ENCODE measurements at places on chromosomes 2 and 18.

- no peak for DNase-seq
These were observed 104.5 kb downstream of the CDCA7 start for GRCh38 chr2:173458991-173459780.

- no peak for DNase-seq
These were observed 90.7 kb downstream of the STK39 start for GRCh38 chr2:168156661-168157060.

- DNase-seq, result no peak
These were observed 5.2 kb upstream of the DLX2 start for GRCh38 chr2:172107690-172108586.

DNA sequence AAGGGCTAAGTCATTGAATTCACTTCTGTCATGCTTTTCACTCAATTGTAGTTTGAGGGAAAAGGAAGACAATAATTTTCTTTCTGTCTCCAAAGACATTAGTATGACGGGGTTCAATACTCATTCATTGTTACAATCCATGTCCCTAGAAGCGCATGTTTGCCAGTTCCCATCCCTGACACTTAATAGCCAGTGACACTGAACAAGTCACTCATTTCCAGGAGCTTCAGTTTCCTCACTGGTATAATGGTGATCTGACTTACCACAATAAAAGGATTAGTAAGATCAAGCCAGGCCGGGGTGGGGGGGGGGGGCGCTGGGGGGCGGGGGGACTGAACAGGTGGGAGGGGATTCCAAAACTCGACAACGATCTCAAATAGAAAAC lies 144.8 kb upstream of the MAP3K20 start:
- no peak for DNase-seq

- no peak for DNase-seq
These were observed 59.1 kb upstream of the PGAP1 start for GRCh38 chr2:196985511-196986183.

DNA sequence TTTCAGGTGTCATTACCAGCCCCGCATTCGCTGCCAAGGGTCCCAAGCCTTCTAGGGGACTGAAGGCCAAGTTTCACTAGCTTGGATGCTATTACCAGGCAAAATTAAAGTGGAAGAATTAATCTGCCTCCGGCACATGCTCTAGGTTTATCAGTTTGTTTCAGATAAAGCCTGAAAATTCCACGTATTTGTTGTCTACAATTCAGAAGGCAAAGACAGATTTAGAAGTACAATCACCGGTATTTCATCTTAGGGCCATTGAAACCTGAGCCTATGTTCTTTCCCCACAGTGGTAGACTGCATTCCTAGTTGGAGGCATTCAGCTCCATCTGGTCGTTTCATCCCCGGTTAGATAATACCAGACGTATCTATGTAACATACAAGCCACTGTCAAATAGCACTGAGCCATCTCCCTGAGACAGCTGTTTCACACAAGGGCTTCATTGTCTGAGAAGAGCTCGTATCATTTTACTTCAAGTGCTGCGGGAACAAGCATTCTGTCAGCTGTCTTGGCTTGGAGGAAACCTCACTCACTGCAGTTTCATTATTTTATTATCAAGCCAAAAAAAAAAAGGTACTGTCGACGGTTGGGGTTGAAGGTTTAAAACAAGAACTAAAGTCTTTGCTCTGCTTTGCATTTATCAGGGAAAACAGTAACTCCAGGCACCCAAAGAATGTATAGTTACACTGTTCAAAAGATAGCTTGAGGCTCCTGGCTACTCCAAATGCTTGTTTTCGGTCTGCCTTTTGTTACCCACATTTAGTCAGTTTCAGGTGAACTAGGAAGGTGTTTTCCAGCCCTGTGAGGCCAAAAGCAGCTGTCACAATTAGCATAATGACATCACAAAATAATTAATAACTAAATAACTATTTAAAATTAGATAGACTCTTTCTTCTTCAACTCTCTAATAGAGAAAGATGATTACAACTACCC lies 76.7 kb downstream of the TGIF1 start:
- no peak for DNase-seq

DNA sequence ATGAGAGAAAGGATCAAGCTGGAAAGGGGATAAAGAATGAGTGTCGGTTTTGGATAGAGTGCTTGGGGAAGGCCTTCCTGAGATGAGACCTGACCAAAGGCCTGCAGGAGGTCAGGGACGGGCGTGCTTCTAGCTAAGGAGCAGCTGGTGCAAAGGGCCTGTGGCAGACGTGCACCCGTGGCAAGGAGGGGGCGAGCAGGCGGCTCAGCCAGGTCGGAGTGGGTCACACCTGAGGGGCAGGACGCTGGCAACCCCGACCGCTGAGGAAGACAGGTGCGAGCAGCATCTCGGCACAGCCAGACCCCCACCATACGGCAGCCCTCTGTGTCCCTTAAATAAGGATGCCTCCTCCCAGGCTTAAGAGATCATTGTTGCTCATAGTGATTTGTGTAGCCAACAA lies 48.1 kb downstream of the ODC1 start:
- no peak for DNase-seq

DNA sequence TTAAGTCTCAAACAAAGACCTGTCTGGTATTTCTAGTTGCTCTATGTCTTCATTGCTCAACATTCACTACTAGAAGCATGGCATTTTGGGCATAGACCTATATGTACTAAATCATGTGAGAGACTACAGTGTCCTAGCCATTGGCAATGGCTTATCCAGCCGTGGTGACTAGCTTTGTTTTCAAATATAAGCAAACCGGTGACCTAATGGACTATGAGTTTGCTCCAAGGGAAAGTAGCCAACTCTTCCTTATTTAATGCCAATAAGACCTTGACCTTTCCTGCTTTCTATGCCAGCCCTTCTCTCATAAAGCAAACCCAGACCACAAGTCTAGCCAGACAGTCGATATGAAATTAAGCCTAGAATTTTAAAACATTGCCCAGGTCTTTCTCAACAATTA lies 113.7 kb upstream of the CREB1 start:
- DNase-seq, result no peak

- DNase-seq, result no peak
These were observed 40.2 kb upstream of the EGR4 start for GRCh38 chr2:73333564-73333963.

GRCh38 chr2:143505542-143505941 lies 376.3 kb downstream of the ARHGAP15 start:
- DNase-seq, result no peak

- DNase-seq, result no peak
These were observed 48.3 kb upstream of the MYL1 start for GRCh38 chr2:210363261-210363660.

DNA sequence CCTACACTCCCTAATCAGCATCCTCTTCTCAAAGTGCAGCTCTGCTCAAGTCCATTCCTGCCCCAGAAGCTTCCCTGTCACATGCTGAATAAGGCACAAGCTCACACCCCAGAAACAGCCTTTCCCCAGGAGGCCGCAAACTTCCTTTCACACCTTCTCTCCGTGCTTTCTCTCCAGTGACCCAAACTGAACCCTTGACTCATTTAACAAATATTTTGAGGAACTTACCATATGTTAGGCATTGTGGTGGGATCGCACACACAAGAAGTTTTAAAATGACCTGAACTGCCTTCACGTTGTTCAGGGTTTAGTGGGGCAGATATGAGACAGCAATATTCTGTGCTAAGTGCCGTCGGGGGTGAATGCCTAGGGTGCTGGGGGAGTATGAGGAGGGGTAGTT lies 161.3 kb downstream of the INSIG2 start:
- DNase-seq, result no peak

GRCh38 chr2:190036071-190036470 lies 26.5 kb downstream of the MSTN start:
- DNase-seq, result no peak

DNA sequence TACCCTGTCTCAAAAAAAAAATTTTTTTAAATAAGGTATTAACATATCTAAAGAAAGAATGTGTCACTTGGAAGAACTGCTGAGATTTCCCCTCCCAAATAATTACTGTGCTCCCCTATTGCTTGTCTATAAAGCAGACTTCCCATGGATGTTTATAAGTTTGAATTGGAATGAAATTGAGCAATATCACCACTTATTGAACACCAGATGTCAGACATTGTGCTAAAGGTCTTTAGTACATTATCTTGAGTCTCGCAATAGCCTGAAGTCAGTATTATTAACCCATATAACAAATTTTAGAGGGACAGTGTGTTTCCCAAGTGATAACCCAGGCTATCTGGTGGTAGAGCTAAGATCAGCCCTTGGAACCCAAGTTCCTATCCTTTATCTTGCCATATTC lies 102.9 kb upstream of the MSH2 start:
- no peak for DNase-seq

GRCh38 chr2:70528929-70529328 lies 24.7 kb downstream of the TGFA start:
- DNase-seq, result no peak

DNA sequence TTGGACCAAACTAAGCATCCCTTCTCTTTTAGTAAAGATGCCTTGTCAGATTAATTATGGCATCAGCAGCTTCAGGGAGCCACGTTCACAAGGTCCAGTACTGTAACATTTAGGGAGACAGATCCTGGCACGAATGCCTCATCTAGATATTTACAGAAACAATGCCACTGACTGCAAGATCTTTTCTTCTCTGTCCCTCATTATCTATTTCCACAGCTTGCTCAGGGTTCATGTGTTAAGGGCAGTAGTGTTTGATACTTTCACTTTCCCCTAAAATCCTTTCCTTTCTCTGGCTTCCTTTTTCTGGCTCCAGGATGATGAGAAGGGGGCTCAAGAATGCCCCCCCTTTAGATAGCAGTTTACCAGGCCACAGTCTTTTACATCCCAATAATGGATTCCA lies 393.9 kb downstream of the BCL11A start:
- DNase-seq, result no peak

GRCh38 chr18:75896865-75897264 lies 469.4 kb upstream of the SMIM21 start:
- no peak for DNase-seq

GRCh38 chr2:60350791-60351190 lies 202.7 kb downstream of the BCL11A start:
- no peak for DNase-seq

DNA sequence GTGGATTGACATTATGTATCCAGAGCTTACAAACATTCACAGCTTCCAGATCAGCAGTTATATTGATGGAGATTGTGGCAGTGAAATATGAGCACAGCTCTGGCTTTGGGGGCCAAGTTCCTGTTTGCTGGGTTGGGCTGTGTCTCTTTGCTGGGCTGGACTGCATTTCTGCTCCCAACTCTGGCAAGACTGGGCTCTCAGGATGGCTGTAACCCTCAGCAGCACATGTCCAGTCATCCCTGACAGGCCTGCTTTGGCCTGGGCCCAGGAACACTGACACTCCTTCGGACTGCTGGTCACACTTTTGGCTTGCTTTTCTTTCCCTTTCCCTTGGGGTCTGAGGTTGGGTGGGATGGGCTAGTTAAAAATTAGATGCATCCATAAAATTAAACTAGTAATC lies 17.9 kb upstream of the VPS4B start:
- no peak for DNase-seq

GRCh38 chr18:7155092-7155491 lies 37.5 kb upstream of the LAMA1 start:
- no peak for DNase-seq

- DNase-seq, result no peak
These were observed 380.0 kb downstream of the MEIS1 start for GRCh38 chr2:66814916-66815315.

DNA sequence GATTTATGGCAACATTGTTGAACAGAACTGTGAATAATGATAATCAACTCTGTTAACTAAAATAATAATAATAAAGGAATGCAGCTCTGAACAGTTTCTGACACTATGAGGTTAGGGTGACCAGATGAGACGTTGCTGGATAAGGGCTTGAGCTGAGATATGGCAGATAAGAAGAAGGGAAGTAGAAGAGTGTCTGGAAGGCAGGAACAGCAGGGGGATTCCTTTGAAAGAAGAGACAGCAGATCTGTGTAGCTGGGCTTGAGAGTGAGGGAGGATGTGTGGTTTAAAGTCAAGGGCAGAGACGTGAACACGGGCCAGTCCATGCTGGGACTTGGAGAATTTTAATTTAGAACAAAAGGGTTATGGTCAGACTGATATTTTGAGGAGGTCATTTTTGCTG lies 273.1 kb upstream of the SLC14A2 start:
- DNase-seq, result no peak

- no peak for DNase-seq
These were observed 79.3 kb downstream of the SH3RF3 start for GRCh38 chr2:109208071-109208950.

- peak; percentile 50 for DNase-seq
These were observed 175.3 kb downstream of the INHBB start for GRCh38 chr2:120520929-120521912.

DNA sequence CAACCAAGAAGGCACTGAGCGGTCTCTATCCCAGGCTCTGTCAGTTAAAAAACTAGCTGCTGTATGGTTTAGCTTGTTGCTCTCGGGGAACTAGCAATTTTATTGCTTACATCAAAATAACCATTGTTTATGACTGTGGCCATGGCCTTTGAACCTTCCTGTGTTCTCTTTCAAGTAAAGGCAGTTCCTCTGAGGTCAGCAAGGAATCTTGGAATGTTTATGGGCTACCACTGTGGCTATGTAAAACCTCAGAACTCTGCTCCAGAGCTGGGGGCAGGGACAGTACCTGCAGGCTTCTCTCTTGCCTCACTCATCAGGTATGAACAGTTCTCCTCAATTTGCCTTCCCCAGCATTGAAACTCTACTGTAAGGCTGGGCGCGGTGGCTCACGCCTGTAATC lies 416.0 kb upstream of the NETO1 start:
- no peak for DNase-seq

DNA sequence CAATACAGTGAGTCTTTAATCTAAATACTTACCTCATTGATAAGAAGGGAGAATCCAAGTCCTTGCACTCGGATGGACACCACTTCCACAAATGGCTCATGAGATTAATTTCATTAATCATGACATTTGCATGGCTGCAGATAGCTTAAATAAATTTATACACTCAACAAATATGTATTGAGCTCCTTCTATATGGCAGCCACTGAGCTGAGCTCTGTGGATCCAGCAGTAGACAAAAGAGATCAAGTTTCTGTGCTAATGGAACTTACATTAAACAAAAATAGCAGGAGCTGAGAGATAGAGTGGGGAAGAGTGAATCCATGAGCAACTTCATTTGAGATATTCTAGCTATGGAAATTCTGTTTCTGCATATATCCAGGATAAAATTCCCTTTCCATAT lies 44.4 kb downstream of the RAB27B start:
- DNase-seq, result no peak

- no peak for DNase-seq
These were observed 479 bp upstream of the AOX1 start for GRCh38 chr2:200585340-200585729.

GRCh38 chr18:79846936-79847557 lies 49.3 kb downstream of the KCNG2 start:
- DNase-seq, result no peak

GRCh38 chr2:653645-654425 lies 23.4 kb downstream of the TMEM18 start:
- DNase-seq, result no peak

DNA sequence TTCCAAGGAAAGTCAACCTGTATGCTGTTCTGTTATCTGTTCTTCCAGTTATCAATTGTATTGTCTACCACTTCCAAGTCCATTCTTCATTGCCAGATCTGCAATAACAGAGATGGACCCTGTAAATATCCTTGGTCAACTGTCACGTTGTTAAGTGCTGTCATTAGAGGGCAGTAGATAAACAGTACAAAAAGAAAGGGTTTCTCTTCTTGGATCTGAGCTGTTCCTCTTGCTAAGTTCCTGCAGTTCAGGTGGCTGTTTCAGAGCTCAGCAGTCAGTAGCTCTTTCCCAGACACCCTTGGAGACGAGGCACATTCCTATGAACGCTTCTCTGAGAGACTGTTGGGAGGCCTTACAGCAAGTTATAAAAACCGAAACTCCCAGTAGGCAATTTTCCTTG lies 957.1 kb upstream of the CHAC2 start:
- DNase-seq, result no peak

All from hepatic stellate cell (primary cell).